ENCODE measurements at places on chromosomes 2 and 18.

- no peak for DNase-seq
Observed at GRCh38 chr18:10006311-10006893, 92.6 kb downstream of the VAPA start.

DNA sequence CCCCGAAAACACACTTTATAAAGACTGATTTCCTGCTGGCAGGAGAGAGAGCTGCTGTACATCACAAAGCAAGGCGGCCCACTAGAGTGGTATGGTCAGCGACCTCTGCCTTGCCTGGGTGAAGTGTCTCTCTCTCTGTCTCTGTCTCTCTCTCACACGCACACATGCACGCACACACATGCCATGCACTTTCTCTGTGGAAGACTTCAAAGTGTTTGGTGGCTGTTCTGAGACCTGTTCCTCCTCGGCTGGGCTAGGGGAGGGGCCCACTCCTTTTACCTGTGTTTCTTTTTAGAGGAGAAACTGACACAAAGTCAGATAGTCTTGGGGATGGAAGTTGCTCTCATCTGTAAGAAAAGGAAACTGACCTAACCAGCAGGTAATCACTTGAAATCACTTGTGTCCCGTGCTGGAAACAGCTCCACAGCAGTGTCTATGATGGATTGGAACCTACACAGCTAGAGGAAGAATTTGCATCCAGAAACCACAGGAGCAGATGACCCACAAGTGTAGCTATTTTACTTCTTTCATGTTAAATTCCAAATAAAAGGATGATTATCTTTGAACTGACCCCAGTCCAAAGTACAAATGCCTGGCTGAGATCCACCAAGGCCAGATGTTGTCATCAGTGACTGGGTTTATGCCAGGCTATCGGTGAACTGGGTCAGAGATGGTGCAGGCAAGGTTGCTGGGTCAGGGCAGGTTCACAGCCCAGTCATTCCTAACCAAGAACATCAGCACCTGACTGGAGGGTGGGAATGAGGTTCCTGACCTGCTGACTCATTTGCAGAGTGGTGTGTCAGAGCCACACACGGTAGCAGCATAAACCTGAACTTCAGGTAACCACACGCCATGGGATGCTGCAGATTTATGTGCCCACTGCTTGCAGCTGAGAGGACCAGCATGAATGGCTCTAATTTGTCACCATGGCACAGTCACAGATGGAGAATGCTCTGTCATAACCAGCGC, 63.0 kb downstream of the NPAS2 start:
- no peak for DNase-seq

DNA sequence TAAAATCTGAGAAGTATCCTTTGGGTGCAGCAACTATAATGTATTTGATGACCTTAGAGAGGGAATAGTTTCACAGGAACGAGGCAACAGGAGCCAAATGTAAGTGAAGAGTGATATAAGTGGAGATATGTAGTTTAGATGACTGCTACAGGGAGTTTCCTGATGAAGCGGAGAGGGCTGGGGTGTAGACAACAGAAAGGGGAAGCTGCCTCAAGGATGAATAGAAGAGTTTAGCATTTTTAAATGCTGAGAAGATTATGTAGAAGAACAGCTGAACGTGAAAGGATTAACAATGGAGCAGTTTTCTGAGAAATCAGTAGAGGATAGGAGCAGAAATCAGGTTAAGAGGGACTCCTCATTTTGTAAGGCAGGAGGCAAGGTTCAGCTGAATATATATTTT, 133.3 kb downstream of the LCLAT1 start:
- no peak for DNase-seq

GRCh38 chr18:53426666-53427184, 797.7 kb downstream of the MBD2 start:
- DNase-seq: no peak

GRCh38 chr2:41510108-41510507, 537.7 kb upstream of the PKDCC start:
- DNase-seq: no peak

All from stimulated activated CD8-positive, alpha-beta memory T cell treated with anti-CD3 and anti-CD28 coated beads, Interleukin-2, amount 100 ng/mL, for 48 hours (primary cell).